ENCODE measurements at places on chromosomes 2 and 18.

- no peak for DNase-seq
Observed at GRCh38 chr2:6866982-6867381, 1.3 kb upstream of the CMPK2 start.

DNA sequence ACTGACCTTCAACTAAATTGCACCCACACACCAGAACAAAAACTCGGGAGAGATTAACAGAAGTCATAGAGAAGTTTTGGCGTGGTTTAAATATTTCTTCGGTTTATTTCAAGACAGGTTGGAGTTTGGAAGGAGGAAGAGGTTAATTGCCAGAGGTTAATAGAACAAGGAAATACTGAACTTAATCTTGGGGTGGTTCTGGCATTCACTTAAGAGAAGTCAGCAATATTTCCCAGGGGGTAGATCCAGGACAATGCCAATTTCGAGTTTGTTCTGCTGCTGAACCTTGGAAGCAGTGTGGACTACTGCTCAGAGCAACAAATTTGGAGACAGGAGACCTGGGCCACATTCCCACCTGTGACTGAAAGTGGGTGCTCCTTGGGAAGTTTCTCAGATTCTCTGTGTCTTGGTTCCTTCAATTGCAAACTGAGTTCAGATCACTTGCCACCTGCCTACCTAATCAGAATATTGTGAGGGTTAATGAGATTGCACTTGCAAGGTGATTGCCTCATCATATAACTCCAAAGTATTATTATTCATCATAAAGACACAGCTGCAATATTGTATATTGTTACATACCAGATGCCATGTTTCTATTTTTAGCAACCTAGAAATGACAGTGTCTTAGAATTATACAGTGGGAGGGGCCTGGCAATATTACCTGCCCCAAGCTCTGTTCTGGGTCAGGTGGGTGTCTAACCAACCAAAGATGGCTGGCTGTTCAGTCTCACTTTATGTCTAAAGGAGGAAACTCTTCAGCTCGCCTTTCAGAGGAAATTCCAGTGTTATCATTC, 217.4 kb downstream of the CDCA7 start:
- DNase-seq: no peak

- DNase-seq: no peak
Observed at GRCh38 chr2:97906307-97906706, 89.4 kb downstream of the TMEM131 start.

DNA sequence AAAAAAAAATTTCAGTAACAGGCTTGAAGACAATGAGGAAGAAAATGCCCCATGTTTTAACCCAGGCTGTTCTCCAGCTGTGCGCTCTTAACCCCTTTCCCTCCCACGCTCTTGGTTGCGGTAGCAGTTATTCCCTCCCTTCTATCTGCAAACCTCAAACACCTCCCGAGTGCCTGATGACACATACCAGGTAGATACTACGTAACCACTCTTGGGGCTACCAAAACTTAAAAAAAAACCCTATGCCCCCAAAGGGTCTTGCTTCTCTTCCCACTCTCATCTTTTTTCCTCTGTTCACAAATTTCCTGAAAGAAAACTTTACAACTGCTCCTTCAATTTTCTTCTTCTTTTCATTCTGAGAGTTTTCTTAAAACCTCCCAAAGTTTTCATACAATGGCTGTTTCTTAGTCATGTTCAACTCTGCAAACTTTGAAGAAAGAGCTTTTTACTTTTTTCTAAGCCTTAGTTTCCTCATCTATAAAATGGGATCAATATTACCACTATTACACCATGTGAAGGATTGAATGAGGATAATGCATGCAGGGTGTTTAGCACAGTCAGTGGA, 4.9 kb upstream of the DRC1 start:
- DNase-seq: no peak

- no peak for DNase-seq
Observed at GRCh38 chr2:175256806-175257585, 75.5 kb upstream of the ATP5MC3 start.

DNA sequence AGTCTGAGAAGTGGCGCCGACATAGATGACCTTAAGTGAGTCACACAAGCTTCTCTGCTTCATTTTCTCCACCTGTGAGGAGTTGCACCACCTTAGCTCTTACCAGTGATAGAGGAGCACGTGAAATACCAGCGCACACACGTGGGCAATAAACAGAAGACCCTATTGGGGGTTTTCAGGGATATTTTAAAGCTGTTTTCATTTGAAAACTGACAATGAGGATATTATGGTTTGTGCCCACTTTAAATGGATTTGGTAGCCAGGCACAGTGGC, 47.3 kb upstream of the FZD7 start:
- no peak for DNase-seq

DNA sequence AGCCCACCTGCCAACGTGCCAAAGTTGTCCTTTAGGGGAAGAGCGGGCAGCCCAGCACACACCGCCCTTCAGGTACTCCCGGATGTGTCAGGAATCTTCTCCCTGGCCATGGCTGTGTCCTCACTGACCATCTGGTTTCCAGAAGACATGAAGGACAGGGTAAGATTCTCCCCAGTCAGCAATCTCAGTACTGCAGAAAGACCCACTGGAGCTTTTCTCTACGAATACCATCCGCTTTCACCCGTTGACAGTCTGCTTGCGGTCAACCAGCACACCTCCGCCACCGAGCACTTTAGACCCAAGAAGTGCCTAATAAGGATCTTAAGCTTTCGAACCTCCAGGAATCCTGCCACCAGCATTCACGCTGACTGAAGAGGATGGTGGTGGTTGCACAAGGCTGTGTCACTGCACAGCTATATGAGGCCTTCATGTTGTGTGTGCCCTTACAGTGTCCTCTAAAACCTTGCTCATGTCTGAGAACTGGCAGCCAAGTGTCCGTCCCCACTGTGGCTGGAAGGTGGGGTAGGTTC, 42.7 kb upstream of the ITM2C start:
- DNase-seq: no peak

- DNase-seq: no peak
Observed at GRCh38 chr2:38167968-38168350, 92.0 kb upstream of the CYP1B1 start.

DNA sequence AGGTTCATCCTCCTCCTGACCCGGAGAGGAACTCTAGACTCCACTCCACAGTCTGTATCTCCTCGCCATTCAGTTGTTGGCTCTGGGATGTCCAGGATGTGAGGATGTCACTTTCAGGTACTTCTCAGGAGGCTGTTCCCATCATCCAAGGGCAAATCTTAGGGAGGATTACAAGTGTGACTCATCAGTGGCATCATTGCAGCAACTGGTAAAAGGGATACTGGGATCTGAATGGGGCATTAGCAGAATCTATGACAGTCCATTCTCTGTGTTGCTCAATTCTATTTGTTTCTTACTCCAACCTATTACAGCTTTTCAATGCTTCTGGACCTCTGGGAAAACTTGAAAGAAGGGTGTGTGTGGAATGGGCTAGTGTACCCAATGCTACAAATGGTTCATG, 81.5 kb upstream of the FN1 start:
- no peak for DNase-seq

DNA sequence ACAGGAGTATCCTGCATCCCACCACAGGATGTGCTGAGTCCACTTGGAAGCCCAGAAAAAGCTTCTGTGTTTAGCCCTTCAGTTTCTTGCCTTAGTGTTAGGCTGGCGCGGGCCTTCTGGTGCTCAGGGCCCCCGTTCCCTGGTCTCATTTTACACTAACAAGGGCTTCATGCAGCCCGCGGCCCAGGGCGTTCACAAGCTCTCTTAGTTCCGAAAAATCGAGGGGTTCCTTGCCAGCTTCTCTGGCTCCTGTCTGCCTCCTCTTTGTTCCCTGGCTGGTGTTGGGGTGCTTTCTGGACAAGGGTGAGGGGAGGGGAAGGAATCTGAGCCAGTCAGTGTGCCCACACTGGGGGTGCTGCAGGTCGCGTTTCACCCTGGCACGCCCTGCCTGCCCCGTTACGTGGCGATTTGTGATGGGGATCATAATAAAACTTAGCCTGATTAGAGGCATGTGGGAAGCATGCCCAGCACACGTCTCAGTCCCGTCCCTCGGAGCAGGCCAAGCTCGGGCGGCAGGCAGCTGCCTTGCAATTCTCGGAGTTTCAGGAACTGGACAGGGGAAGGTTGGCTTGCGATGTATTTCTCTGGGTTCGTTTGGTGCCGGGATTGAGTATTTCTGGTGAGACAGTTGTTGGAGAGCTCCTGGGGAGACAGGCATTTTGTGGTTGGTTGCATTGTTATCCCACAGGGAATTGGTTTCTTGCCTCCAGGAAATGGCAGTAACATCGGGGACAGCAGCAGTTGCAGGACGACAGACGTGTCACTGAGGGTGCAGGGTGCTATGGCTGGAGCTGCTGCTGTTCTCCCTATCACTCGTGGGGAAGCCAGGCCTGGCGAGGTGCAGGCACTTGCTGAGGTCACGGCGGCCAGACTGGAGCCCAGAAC, 22.9 kb downstream of the SH3BP4 start:
- no peak for DNase-seq

DNA sequence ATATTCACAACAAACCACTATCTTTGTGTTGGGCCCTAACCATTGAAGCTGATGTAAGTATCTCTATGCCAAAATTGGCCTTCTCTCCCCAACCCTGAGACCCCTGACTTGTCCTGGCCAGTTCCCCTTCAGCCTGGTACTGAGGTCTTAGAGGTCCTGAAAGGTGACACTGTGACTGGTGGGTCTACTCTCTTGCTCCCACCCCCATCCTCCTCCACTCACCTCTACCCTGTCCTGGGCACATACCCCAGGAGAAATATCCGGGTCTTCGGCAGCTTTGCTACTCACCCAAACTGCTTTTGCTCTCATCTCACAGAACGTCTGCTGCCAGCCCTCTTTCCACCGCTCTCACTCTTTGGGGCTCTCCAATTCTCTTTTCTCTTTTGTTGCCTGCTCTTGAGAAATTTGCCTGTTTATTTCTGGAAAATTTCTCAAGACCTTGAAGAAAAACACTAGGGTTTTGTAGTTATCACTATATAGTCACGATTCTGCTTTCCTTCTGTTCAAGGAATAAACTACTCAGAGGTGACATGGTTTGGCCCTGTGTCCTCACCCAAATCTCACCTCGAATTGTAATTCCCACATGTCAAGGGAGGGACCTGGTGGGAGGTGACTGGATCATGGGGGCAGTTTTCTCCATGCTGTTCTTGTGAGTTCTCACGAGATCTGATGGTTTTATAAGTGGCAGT, 133.8 kb upstream of the PKDCC start:
- no peak for DNase-seq

- DNase-seq: no peak
Observed at GRCh38 chr2:168539945-168540344, 83.9 kb downstream of the CERS6 start.

DNA sequence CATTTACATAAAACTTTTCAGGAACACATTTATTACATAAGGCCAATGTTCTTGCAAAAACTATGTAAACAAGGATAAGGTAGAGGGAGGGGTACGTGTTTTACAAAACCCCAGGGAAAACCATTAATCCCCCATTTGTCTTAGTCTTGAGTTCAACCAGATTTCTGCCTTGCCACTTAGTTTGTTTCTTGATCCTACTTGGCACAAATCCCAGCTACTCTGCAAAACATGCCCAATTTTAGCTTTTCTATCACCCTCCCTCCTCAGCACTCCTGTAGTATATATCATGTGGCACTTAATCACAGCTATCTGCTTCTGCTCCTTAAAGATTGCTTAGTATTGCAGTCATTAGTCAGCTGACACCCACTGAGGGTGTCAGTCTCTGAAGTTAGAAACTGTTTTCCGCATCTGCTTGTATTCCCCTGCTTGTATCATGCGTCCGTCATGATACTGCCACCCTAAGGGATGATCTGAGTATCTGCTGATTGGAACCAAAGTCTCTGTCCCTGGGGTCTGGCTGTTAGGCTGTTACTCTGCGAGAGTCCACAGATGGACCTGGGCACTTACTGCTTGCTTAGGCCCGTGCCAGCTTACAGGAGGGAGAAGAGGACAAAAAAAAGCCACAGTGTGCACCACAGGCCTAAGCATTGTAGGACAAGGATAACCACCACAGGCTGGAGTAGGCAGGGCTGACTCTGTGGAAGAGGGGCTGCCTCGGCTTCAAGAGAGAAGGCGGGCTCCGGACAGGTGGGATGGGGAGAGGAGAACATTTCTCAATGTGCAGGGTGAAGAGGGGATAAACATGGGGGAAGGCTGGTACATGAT, 82.2 kb downstream of the EPAS1 start:
- DNase-seq: no peak

DNA sequence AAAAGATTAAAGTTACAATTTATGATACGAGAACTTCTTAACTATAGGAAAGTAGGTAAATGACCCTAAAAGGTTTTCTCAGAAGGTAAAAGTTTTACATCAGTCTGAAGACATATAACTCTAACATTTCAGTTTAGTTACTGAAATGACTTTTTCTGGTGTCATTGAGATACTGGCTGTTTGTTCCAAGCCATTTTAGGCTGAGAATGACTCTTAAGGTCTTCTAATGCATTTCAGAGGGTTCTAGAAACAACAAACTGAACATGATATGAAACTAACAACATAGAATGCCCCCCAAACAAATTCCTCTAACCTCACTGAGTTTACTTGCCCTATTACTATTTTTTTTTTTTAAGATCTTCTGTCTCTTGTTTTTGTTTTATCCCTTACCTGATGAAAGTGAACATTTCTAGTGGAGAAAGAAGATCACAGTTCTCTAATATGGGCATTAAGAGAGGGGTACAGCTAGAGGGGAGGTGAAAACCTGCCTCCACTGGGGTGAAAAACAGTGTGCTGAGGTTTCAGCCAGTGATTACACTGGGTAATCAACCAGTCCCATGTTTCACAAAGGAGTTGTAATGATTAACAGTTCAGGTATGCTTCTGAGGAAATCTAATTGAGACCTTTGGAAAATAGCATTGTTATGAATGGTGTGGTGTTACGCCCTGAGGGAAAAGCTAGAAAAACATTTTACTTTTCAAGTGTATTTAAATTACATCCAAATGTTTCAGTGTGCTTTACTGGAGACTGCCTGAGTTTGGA, 11.2 kb downstream of the NABP1 start:
- DNase-seq: no peak

GRCh38 chr2:155599834-155600233, 732.7 kb downstream of the NR4A2 start:
- no peak for DNase-seq

DNA sequence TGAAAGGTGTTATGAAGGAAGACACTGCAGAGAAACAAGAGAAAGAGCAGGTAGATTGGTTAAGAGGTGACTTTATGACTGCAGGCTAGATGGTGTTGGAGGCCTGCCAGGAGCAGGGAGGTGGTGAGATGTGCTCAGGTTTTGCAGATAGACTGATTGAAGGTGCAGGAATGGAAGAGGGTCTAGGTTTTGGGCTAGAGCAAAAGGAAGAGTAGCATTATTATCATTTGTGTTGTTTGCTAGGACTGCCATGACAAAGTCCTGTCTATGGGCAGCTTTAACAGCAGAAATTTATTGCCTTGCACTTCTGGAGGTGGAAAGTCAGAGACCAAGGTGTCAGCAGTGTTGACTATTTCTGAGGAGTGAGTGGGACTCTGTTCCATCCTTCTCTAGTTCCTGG, 172.9 kb upstream of the SOX11 start:
- DNase-seq: no peak

GRCh38 chr2:15731889-15732271, 140.2 kb downstream of the DDX1 start:
- no peak for DNase-seq

- DNase-seq: no peak
Observed at GRCh38 chr18:54218299-54218698, 6.2 kb downstream of the MBD2 start.

All from anterior cingulate cortex (tissue), 58 donors.